ENCODE measurements at places on chromosomes 4 and X.

DNA sequence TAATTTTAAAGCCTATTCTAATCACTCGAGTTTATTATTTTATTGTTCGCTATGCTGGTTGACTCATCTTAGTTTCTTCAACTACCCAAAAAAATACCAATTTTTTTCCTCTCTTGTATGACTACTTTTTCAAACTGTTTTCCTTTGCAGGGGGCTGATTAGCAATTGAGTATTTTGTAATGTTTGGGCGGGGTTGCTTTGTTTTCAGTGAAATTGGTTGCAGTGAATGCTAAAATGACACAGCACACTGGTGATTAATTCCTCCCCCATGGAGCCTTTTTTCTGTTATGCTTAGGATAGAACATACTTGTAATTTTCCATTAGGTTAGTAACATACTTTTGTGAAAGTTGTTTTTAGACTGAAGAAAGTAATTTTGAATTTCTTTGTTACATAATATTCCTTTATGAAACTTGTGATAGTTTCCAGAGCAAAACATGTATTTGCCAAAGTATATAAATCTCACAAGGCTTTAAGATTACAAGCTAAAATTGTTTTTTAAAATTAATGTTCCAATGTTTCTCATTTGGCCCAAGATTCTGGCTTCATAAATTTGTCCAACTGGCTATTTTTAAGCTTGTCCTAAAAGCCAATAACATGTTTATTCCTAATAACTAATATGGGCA lies 120.4 kb downstream of the CHIC1 start:
- no peak for DNase-seq

DNA sequence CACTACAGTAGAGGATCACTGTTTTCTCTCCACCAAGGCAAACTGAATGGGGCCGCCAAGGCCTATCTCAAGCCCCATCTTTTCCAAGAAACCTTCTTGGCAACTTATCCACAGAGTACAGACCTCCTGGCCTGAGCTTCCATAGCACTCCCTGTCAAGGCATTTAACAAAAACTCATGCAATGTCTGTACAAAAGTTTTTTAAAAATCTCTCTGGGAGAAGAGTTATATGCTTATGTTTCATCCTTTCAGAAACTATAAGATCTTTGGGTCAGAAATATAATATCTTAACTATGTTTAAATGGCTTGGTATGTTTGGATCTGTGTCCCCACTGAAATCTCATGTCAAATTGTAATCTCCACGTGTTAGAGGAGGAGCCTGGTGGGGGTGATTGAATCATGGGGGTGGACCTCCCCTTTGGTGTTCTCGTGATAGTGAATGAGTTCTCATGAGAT lies 13.6 kb downstream of the ADAMTS3 start:
- DNase-seq, result no peak

GRCh38 chr4:103786014-103786413 lies 66.2 kb upstream of the TACR3 start:
- DNase-seq, result no peak

DNA sequence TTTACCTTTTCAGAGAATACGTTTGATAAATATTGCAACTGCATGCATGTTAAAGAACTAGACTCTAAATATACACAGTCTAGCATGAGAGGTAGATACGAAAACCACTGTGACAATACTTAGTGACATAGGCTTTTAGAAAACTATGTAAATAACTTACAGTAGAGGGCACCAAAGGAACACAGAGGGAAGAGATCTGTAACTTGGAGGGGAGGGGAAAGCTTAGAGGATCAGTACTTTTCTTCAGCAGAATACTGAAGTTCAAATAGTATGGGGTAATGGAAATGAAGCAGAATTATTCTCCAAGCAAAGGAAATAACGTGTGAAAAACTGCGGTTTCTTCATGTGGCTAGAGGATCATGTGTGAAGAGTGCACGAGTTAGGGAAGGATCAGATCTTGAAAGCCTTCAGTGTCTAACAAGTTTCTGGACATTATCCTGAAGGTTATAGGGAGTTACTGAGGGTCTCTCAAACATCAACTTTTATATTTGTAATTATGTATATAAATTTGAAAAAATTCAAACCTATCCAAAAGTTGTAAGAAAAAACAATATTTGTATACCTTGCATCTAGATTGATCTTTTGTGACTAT lies 264.3 kb downstream of the NPFFR2 start:
- no peak for DNase-seq

DNA sequence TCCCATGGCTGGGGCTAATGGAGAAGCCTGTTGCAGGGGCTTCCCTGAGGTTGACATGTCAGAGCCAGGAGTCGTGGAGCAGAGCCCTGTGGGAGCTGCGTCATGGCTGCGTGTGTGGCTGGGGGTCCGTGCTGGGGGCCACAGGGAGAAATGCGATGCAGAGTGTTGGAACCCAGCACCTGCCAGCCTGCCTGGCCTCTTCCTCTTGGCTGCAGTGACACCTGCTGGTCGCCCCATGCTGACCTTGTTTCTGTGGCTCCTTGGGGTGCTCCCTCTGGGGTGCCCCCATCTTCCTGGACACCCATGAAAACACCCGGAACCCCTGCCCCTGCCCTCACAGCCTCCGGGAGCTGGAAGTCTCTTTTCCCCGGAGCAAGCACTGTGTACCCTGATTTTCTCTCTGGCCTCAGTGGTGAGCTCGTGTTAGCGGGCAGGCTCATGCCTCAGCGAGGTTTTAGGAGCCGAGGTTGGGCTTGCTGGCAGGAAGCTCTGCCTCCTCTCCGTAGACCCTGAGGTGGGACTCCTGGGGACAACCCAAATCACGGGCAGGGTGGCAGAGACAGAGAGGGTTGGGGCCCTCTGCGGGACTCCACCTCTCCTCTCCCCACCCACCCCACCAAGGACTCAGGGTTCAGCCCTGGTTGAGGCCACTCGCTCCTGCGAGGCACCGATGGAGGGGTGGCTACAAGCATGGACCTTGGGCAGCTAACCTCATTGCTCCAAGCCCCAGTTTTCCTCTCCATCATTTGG lies 103.7 kb downstream of the SORCS2 start:
- no peak for DNase-seq

- DNase-seq, result no peak
Observed at GRCh38 chr4:107391630-107392028, 328.4 kb downstream of the PAPSS1 start.

DNA sequence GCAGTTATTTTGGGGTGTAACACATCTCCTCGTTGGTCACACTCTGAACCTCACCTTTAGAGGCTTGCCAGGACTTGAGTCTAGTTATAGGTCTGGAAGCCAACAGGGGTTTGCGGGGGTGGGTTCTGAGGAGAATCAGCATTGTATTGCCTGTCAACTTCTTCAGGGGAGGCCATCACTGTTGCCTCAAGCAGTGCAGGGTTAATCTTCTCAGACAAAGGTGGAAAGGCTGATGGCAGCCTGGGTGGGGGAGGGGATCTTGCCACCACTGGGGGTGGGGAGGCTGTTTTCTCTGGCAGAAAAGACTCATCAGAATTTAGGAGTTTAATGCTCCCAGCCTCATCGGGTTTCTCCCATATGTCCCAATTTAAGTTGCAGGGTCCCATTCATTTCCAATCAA lies 387.8 kb downstream of the PRR32 start:
- no peak for DNase-seq

GRCh38 chr4:39480902-39481695 lies 22.2 kb downstream of the LIAS start:
- DNase-seq, result no peak

- no peak for DNase-seq
Observed at GRCh38 chr4:19842471-19842870, 409.2 kb upstream of the SLIT2 start.

- DNase-seq, result no peak
Observed at GRCh38 chrX:103783971-103784370, 7.3 kb downstream of the PLP1 start.

All from cerebellar nuclear complex (tissue), 1 donor.